ENCODE measurements at places on chromosomes 4 and X.
A peak's percentile ranks its signal among the peaks of the same experiment; 100 is the strongest.

GRCh38 chr4:77437079-77437478 lies 168.5 kb upstream of the CXCL13 start:
- DNase-seq = no peak

DNA sequence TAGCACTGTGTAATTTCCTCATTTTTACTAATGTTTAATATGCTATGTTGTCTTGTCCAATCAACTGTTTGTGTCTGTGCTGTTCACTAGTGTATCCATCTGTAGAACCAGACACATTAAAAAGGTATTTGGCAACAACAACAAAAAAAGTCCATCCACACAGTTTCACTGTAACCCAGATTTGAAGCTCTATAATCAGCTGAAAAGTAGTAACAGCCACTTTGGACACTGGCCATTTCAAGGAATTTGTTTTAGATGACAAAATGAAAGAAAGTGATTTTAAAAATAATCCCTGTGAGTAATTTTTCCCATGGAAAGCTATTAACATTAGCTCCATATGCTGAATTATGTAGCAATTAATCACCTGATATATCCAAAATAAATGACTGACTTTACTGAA lies 2.2 kb upstream of the FBXL5 start:
- DNase-seq = no peak

GRCh38 chr4:107863850-107864371 lies 39.2 kb downstream of the SGMS2 start:
- DNase-seq = peak; percentile 2

DNA sequence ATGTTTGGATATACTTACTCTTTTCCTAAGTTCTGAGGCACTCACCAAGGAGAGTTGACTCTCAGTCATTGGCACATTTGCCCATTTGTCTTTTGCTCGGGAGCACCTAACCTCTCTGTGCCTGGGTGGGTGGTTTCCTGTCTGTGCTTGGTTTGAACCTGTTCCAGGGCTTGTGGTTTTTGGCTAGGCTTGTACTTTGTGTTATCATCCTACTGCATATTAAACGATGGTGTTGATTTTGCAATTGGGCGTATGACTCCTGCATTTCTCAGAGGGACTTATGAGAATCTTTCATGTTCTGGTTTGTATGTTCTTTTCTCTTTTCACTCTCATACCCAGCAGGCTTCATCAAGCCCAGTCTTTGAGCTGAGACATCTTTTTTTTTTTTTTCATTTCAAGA lies 161.7 kb downstream of the BTC start:
- peak; percentile 2 for DNase-seq

DNA sequence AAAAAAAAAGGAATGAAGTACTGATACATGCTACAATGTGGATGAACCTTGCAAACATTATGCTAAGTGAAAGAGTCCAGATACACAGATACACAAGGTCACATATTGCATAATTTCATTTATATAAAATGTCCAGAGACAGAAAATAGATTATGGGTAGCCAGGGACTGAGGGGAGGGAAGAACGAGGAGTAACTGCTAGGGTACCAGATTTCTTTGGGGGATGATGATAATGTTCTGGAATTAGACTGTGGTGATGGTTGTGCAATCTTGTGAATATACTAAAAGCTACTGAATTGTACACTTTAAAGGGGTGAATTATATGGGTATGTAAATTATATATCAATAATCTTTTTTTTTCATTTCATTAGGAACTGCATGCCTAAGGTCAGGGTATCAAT lies 20.8 kb upstream of the AP1AR start:
- DNase-seq = no peak

- DNase-seq = no peak
Measured at GRCh38 chr4:89952458-89952857, 57.8 kb downstream of the MMRN1 start.

DNA sequence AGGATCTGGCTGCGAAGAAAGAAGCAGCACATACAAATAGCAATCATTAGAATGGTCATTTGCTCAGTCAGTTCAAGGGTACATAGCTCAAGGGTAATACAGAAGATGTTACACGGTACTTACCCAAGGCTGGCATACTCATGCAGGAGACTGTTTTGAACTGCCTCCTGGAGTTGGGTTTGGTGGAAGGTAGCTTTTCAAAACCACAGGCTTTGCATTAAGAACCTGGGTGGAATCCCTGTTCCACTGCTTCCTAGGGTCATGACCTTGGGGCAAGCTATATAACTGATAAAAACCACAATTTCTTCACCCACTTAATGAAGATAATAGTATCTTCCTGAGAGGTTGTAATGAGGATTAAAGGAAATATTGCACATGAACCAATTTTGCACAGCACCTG lies 36.5 kb downstream of the TBC1D9 start:
- DNase-seq = no peak

- DNase-seq = no peak
Measured at GRCh38 chrX:135480076-135480475, 40.4 kb upstream of the INTS6L start.

DNA sequence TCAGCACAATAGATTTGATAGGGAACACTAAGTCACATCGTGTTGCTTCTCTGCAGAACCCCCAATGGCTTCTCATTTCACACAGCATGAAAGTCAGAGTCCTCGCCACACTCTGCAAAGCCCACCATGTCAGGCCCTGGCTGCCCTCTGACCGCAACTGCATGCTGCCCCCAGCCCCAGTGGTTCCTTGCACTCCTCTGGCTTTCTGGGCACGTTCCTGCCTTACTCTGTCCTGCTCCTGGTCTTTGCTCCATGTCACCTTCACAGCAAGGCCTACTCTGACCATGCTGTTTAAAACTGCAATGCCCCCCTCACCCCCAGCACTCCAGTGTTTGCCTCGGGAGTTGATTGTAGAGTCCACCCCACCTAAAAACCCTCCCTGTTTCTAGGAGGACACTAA lies 78.1 kb downstream of the EVC start:
- no peak for DNase-seq

- no peak for DNase-seq
Measured at GRCh38 chr4:91127831-91128230, 1000.6 kb downstream of the CCSER1 start.

- DNase-seq = no peak
Measured at GRCh38 chr4:16437836-16438235, 211.6 kb upstream of the TAPT1 start.

DNA sequence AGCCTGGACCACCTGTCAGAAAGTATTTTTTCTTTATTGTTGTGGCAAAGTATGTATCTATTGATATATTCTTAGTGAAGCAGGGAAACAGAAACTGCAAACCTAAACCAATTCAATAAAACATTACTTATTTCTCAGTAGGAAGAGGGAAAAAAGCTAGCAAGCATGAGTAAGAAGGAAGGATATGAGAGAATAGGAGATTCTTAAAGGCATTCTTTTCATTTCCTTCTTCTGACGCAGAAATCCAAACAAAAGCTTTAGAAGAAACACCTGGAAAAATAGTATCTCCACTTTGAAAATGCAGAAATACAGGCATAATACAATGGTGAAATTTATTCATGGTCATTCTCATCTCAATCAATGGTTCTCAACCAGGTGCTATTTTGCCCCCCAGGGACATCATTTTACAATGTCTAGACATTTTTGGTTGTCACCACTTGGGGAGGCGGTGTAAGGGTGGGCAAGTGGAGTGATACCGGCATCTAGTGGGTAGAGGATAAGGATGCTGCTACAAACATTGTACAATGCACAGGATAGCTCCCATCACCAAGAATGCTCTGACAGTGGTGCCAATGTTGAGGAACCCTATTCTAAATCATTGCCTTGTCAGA lies 21.7 kb upstream of the ATXN3L start:
- DNase-seq = no peak

DNA sequence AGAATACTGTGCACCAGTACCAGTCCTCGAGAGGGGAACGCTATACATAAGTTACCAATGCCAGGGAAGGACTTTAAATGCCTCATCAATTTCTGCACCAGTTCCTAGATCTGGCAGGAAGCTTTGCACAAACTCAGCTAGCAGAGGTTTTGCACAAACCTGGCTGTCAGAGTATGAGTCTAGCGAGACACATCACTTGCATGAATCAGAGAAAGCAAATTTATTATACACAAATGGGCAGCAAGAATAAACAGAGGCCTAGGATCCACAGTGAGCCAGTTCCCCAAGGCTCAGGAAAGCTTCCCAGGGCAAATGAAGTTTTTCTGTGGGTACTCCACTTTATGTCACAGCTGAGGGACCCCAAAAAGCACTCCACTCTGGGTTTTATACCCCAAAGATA lies 523.5 kb downstream of the CFAP47 start:
- no peak for DNase-seq

DNA sequence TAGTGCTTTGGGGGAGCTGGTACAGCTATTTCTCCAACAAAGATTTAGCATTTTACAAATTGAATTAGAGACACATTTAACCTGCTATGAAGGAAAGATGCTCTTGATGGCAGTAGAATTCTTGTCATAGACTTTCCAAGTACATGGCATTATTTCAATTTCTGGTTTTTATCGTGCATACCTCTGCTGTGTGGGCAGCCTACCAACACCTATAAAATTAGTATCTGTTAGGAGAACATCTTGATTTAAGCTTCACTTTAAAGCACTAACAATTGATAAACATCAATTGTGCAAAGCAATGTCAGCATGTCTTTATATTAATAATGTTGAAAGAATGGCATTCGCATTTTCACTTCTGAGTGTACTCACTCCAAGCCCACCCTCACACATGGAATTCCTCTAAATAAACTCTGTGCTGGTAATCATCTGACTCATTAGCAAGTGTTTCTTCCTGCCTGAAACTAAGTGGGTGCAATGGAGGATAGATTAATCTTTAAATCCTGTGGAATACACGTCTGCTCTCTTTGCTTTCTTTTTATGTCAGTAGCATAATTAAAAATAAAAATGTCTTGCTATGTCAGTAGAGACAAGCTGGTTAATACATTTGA lies 279.8 kb upstream of the MAGEB18 start:
- DNase-seq = no peak

GRCh38 chr4:123359449-123360315 lies 36.9 kb upstream of the SPRY1 start:
- no peak for DNase-seq

- no peak for DNase-seq
Measured at GRCh38 chr4:123304151-123304964, 92.2 kb upstream of the SPRY1 start.

- DNase-seq = no peak
Measured at GRCh38 chr4:101886826-101887225, 96.3 kb downstream of the BANK1 start.

- DNase-seq = no peak
Measured at GRCh38 chr4:53899586-53900270, 164.7 kb downstream of the CHIC2 start.

DNA sequence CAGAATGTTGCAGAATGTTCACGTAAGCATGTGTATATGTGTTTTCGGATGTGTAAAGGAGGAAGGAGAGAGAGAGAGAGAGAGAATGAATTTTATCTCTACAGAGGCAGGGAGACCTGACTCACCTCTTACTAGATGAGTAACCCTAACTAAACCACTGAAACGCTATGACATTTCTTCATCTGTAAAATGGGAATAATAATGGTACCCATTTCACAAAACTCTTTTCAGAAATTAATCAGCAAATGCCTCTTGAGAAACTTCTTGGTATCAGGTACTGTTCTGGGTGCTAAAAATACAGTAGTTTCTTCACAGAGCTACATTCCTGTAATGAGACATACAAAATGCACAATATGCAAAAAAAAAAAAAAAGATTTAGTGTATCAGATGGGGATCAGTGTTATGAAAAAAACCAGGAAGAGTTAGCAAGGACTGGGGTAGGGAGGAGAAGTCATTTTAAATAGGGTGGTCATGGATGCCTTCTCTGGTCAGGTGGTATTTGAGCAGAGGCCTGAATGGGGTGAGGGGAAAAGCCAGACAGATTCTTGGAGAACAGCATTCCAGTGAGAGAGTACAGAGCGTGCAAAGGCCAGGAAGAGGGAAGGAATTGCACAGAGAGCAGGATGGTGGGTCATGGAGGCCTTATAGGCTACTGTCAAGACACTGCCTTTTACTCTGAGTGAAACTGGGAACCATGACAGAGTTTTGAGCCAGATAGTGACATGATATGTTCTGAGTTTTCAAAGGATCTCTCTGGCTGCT lies 84.9 kb upstream of the SPANXB1 start:
- no peak for DNase-seq

DNA sequence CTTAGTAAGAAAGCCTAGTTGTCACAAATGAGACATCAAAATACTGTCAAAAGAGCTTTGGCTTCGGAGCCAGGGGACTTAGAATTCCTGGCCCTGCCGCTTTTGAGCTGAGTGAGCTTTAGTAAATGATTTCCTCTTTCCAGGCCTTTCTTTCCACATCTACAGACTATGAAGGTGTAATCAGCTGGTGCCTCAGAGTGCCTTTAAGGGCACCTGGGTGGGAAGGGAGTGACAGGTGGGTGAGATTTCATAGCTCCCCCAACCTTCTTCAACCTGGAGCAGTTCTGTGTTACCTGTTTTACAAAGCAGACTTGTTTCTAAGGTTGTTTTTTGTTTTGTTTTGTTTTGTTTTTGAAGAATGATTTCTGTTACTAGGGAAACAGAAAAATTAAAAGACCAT lies 154.7 kb upstream of the BOD1L1 start:
- no peak for DNase-seq

DNA sequence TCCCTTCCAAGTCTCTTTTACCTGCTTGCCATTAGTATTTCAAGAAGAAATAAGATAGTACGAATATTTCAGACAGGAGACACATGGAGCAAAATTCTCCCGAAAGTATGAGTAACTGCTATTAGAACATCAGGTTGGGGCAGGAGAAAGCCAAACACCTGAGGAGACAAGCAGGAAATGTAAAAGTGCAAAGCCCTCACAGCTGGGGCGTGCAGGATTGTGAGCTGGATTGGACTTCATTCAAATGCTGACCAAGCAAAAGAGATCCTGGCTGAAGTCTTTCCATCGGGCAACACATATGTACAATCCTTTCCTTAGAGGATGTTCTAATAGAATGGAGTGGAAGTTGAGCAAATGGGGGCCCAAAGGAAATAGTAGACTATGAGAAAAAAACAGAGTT lies 76.8 kb downstream of the DTHD1 start:
- DNase-seq = no peak

- no peak for DNase-seq
Measured at GRCh38 chr4:22504922-22505321, 10.9 kb downstream of the ADGRA3 start.

DNA sequence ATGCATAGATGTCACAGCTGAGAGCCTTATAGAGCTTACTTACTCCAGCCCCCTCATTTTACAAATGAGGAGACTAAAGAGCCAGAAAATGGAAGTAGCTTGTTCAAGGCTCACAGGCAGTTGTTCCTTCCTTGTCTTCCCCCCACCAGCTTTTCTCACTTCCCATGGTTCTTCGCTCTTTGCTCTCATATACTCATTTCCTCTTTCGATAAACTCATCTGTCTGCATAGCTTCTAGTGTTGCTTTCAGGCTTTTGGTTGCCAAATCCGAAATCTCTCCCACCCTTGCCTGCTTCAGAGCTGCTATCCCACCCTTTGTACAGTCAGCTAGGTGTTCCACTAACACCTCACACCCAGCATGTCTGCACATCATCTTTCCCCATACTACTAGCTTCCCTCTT lies 25.0 kb upstream of the GJB1 start:
- no peak for DNase-seq

GRCh38 chr4:133865612-133866327 lies 335.8 kb downstream of the PABPC4L start:
- DNase-seq = no peak

- no peak for DNase-seq
Measured at GRCh38 chr4:42633605-42634388, 23.1 kb downstream of the ATP8A1 start.

Measured in stimulated activated CD4-positive, alpha-beta T cell treated with anti-CD3 and anti-CD28 coated beads, Interleukin-4, amount 100 ng/mL, for 1 hour (primary cell).